Heart right ventricle (tissue), 16 donors: ENCODE measurements at places on chromosomes 6 and 20. TPM values are rescaled to one million over a fixed set of nuclear protein-coding genes. Genes with fewer than 3 reads are reported as not detected.

The AIF1 gene
- 2.8 TPM for total RNA-seq

The NHLRC1 gene
- 2.1 TPM for total RNA-seq

DNA sequence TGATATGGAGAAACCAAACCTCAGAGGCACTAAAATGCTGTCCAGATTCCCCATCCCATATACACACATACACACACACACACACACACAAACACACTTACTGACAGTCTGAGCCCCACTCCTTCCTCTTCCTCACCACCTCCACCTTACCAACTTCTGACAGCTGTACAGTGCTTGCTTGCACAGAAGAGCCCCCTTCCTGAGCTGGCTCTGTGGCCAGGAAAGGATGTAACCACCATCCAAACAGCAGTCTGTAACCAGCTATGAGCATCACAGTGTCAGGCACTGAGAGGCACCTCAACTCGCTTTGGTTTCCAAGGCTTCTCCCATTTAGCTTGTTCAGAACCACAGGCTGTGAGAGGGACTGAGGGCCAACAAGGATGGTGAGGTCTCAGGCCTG lies 5.9 kb upstream of the C6orf136 start:
- no peak overlapping the region for H3K27ac ChIP-seq
- DNase-seq: no peak
- no peaks in the 10 kb centered on the region for H3K4me1 ChIP-seq
- no peaks in the 10 kb centered on the region for H3K27me3 ChIP-seq

DNA sequence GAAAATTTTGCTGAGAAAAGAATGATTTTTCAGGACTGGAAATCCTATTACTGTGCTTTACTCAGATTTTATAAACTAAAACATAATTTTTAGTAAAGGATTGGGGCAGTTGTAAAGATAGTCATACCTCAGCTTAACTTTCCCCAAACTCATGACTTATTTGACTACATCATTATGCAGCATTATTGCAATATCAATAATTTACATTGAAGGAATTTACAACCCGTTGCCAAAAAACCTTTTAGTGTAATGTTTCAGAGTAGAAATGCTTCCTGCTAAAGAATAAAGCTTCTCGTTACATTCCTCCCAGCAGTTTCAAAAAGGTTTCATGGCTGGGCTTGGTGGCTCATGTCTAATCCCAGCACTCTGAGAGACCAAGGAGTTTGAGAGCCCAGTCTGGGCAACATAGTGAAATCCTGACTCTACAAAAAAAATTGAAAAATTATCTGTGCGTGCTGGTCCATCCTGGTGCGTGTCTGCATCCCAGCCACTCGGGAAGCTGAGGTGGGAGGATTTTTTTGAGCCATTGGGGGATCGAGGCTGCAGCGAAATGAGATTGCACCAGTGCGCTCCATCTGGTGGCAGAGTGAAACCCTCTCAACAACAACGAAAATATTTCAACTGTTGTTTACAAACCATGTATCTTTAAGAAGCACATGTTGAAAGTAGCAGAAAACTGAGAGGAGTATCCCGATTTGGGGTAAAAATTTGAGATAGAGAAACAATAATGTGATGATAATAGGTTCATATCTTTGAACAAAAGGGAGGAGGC lies 4.4 kb downstream of the AMD1 start:
- no peak overlapping the region for H3K4me3 ChIP-seq
- no peak for DNase-seq
- H3K36me3 ChIP-seq: no peaks in the 10 kb centered on the region
- H3K27ac ChIP-seq: no peak overlapping the region
- H3K27me3 ChIP-seq: no peaks in the 10 kb centered on the region
- H3K4me1 ChIP-seq: peaks cover 78% of the 10 kb centered on the region

DNA sequence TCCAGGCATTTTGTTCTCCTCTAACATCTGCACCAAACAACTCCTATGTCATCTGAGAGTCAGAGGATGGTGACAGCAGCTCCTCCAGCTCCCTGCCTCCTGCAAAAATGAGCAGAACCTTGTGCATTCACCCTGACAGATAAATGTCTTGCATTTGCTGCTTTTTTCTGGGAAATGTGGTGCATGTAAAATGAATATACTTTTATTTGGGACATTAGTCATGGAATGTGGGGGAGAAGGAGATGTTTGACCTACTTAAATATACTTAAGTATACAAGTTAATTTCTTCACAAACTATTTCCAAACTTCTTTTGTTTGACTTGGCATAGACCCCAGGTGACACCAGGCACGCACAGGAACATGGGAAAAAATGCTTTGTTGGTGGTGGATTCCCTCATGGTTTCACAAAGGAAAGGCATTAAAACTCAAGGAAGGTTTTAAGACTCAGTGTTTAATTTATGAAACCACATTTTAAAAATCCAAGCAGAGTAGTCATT lies 181.8 kb upstream of the MCHR2 start:
- H3K27ac ChIP-seq: peak overlapping the region; percentile 9
- no peaks in the 10 kb centered on the region for H3K27me3 ChIP-seq
- no peak for DNase-seq
- no peaks in the 10 kb centered on the region for H3K36me3 ChIP-seq
